ENCODE measurements at places on chromosomes 16 and 17.

GRCh38 chr17:7750321-7750821, 32.8 kb downstream of the DNAH2 start:
- DNase-seq = no peak

- no peak for DNase-seq
Observed at GRCh38 chr16:30030841-30031413, at the start of gene TLCD3B. TSS of gene TLCD3B (minus strand) at chr16:30031271. CDS start at chr16:30030527, 744 bp downstream.

- DNase-seq = no peak
Observed at GRCh38 chr17:28999206-28999605, 6.6 kb downstream of the SEZ6 start.

DNA sequence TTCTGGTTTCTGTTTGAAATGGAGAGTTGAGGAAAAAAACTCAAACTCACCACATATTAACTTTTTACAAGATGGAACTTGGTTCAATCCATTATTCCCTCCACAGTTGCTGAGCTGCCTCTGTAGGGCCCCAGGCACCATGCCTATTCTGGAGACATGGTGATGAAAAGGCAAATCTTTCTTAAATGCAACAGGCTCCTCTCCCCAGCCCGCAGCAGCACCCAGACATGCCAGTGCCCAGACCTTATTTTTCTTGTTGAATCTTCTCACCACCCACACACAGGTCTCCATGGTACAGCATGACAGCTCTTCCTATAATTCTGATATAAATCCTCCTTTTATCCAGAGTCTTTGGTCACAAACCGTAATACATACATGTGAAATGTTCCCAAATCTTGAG, 7.6 kb downstream of the CYTH1 start:
- DNase-seq = no peak

DNA sequence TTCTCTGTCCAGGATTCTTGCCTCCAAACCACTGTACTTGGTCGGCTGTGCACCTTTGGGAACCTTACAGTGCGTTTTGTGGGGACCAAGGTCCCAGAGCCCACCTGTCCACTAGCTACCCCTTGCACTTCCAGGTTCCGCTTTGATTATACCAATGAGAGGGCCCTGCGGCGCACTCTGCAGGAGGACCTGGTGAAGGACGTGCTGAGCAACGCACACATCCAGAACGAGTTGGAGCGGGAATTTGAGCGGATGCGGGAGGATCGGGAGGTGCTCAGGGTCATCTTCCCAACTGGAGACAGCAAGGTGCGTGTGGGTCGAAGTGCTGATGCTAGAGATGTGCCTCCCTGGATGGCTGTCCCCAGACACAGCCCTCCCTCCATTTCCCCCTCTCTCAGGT, 18.8 kb downstream of the POLR2A start:
- no peak for DNase-seq

- DNase-seq = no peak
Observed at GRCh38 chr17:80070375-80071115, 30.8 kb upstream of the GAA start.

- DNase-seq = no peak
Observed at GRCh38 chr17:19239544-19239943, 2.4 kb downstream of the EPN2 start.

GRCh38 chr17:64694207-64694606, 32.1 kb upstream of the SMURF2 start:
- DNase-seq = no peak

DNA sequence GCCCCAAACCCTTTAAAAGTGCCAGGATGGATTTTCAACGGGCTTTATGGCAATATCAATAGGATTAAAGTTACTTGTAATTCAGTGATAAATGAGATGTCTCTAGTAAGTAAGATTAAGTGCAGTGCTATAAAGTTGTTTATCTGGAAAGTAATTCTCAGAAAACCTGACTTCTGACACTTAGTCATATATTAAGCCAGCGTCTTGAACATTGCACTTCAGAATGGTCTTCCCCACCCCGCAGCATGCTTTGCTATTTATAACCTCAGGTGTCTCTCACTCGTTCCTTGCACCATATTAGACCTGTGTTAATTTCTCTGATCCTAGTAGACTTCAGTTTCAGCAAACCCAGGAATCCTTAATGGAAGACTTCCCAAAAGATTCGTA, 2.1 kb upstream of the MAF start:
- no peak for DNase-seq

GRCh38 chr16:49281480-49281842, at the start of gene CBLN1:
TSS of gene CBLN1 (minus strand) at chr16:49281838. CDS start at chr16:49281465, 373 bp downstream.
- no peak for DNase-seq

DNA sequence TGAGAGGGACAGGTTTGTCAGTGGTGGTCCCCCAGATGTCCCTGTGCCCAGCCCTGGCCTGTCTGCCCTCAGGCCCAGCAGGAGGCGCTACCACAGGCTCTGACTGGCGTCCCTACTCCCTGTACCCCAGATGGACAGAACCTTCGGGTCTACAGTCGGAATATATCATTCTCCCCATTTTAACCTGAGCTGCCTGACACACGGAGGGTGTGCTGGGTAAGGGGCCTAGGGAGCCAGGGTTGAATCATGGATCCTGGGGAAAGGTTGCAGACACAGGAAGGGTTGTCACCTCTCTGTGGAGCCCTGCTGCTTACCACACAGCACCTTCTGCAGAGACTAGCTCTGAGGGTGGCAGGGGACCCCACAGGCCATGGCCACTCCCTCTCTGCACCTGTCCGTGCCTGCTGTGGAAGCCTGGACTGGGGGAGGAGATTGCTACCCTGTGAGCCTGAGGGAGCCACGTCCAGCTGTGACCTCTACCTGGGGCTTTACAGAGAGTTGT, 162.2 kb upstream of the ZNF267 start:
- DNase-seq = no peak

DNA sequence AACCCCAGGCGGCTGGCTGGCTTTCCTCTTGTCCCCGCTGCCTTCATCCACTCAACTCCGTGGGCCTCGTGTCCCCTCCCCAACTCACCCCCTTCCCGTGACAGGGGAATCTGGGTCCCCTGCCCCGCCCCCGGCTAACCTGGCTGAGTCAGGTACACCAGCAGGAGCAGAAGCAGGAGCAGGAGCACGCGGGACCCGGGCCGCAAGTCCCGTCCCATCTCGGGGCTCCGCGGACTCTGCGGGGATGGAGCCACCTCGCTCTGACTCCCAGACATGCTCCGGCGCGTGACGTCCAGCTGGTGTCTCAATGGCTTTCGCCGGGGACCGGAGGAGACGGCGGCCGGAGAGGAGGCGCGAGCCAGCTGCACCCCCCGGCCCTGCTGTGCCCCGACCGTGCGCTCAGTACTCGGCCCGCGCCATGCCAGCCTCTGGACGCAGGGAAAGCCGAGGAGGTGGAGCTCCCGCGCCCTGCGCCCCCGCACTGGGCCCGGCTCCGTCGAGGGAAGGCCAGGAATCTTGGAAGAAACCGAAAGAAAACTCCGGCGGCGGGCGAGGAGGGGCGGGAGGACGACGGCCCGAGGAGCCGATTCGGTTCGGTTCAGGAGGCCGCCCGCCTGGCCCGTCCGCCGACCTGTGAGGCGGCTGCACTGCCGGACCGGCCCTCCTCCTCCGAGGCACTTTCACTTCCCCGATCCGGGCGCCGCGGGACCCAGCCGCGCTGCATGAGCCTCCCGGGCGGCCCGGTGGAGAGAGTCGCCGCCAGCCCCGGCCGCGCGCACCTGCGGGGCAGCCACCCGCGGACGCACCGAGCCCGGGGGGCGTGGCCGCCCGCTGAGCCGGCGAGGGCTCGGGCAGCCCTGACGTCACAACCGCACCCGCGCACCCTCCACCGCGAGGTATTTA, at the start of the genes CXCL16 and ZMYND15:
Gene CXCL16, minus strand, starts transcription at position 807 of the 903 bp plus-strand sequence. Its CDS starts 589 bp downstream, at position 218.
Gene ZMYND15, plus strand, starts transcription at position 712 of the 903 bp plus-strand sequence. CDS start 716 bp downstream, outside the sequence.
- no peak for DNase-seq

Measured in GDM1 (cell line).